ENCODE measurements at places on chromosomes 6 and 20. TPM values are rescaled to one million over a fixed set of nuclear protein-coding genes. Genes with fewer than 3 reads are reported as not detected.

Gene PI3
- not detected for total RNA-seq

Gene NKAIN2
- total RNA-seq: not detected

Gene SHLD1
- 2.7 TPM for total RNA-seq

Gene TMEM200A
- total RNA-seq: 5.0 TPM

Gene CCM2L
- total RNA-seq: 0.13 TPM

Gene CDH26
- total RNA-seq: not detected

Gene ADGRF1
- total RNA-seq: not detected

Gene FAXC
- 3.8 TPM for total RNA-seq

Gene TMC2
- not detected for total RNA-seq

Measured in epithelial cell of alveolus of lung (primary cell).